ENCODE measurements at places on chromosomes 3 and 15.

DNA sequence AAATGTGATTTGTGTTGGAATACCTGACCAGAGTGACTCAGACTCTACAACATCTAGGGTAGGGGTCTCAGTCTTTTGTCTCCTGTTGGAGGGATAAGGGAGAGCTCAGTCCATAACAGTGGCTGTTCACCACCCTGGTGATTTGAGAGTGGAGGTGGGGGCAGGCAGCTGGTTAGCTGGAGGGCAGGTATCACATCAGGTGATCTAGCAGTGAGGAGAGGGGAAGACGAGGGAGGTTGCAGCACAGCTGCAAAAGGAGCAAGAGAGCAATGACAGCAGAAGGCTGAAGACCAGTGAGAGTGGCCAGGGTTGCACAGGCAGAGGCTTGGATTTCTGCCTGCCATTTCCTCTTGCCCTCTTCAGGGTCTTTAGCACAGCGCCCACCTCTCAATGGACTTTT, 38.4 kb downstream of the PLCL2 start:
- DNase-seq: no peak

- no peak for DNase-seq
These were observed 63.2 kb upstream of the MAGI1 start for GRCh38 chr3:66101901-66102300.

DNA sequence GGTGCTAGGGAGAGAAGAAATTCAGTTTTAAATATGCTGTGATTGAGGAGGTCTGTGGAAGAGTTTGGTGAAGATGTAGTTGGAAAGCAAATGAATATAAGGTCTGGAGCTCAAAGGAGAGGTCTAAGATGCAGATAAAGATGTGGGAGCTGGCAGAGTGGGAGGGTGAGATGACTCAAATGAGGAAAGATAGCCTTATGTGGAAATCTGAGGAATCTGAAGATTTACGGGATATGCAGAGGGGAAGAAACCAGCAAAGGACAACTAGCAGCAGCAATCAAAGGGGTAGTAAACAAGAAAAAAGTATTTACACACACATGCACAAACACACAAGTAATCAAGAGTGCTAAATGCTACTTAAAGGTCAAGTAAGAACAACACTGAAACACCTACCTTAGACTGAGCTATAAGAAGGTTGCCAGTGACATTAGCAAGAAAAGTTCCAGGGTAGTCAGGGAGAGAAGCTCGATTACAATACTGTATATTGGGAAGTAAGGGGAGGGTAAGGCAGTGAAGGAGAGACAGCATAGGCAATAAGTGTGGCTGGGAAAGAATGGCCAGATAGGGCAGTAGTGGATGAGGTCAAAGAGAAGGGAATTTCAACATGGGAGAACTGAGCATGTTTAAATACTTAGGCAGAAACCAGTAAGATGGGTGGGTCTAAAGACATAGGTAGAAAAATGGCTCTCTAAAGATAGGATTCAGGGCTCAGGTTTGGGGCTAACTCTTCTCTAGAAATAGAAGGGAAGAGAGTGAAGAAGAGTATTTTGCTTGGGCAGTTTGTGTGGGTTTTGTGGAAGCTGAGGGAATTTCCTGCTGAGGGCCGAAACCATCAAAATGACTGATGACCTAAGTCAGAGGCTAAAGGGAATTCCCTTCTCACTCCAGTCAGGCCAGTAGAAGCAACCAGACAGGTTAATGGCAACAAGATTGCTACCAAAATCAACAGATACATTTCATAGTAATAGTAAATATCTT, 8.9 kb downstream of the CMTM6 start:
- DNase-seq: no peak

DNA sequence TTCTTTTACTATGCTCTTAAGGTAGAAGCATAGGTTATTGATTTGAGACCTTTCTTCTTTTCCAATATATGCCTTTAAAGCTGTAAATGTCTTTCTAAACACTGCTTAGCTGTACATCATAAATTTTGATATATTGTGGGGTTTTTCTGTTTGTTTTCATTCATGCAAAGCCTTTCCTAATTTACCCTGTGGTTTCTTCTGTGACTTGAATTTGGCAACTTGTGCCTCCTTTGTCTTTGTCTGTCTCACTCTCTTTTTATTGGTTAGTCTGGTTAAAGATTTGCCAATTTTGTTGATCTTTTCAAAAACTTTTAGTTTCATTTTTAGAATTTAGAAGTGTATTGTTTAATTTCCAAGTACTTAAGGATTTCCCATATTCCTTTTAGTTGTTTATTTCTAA, 343.1 kb downstream of the OXSM start:
- DNase-seq: no peak

GRCh38 chr3:54426381-54426780, 304.0 kb downstream of the CACNA2D3 start:
- no peak for DNase-seq

DNA sequence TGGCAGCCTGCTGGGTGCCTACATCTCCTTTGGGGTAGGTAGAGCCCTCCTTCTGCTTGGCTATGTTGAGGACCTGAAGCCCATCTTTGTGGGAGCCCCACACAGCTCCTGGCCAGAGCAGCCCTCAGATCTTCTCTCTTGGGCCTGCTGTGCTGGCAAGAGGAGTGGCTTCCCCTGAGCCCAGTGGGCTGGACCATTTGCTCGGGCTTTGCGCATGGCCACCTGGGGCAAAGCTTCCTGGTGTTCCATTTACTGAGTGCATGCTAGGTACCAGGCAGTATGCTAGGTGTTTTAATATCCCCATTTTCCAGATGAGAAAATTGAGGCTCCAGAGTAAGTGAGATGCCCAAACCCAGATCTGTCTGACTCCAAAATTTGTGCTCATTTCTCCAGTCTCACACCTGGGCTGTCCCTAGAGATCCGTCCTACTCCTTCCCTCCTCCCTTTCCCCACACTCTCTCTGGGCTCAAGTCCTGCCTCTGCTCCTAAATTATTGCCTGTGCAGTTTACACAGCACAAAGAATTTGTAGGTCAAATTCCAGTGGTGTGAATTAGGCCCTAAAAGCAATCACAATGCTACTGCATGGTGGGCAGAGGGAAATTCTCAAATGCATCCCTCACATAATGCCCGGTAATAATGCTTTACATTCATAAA, 39.7 kb downstream of the SLC28A1 start:
- DNase-seq: no peak

GRCh38 chr3:56536735-56537134, 20.2 kb upstream of the CCDC66 start:
- DNase-seq: no peak

DNA sequence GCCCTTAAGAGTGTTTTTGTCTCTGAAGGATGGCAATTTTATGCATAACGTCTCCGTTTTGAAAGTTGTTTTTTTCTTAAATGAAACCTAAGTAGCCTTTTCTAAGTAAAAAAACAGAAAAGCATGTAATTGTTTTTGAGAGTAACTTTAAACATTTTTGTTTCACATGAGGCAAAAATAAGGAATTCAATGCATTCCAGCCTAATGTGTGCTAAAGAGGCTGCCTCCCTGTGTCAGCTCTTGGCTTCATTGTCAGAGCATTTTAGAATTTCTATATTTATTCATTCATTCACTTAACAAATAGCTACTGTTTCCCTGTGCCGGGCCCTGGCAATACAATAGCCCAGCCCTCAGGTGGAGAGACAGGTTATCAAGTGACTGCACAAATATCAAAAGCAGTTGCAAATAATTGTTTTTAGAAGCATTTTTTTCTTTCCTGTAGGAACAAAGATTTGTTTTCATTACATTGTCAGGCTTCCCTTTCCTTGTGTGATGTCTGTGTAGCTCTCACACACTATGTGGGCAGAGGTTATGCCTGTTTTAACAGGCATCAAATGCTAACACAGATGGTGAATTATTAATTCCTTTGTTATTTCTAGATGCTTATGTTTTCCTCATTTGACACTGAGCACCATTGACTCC, 81.9 kb downstream of the CCK start:
- no peak for DNase-seq

DNA sequence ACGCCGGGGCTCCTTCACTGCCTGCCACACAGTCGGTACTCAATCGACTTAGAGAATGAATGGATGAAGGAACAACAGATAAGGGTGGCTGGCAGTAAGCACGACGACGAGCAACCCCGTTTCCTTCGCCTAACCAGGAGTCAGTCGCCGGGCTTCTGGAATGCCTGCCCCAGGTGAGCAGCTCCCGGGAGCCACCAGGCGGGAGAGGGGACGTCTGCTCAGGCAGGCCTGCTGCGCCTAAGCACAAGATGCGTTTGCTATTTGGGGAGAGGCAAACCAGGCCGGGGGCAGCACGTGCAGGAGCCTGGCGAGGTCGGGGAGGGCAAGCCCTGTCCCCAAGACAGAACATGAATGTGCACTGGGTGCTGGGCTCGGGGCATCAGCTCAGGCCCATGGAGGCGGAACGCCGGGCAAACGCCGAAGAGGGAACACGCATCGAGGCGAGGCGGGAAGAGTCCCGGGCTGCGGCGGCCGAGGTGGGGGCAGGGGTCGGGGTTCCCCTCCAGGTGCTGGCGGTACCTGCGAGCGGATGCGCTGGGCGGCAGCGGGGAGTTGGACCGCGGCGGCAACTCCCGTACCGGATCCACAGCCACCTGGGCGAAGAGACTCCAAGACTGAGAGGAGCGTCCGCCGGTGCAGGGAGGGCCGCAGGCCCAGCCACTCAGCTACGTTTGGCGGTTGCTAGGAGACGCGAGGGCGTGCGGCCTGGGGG, at the start of gene CFAP92:
TSS of gene CFAP92 (minus strand) at position 616 of the 712 bp plus-strand sequence. CDS start 772 bp downstream, outside the sequence.
- peak; percentile 92 for DNase-seq
